Breast epithelium (tissue), 4 donors: ENCODE measurements at places on chromosomes 11 and 22.

DNA sequence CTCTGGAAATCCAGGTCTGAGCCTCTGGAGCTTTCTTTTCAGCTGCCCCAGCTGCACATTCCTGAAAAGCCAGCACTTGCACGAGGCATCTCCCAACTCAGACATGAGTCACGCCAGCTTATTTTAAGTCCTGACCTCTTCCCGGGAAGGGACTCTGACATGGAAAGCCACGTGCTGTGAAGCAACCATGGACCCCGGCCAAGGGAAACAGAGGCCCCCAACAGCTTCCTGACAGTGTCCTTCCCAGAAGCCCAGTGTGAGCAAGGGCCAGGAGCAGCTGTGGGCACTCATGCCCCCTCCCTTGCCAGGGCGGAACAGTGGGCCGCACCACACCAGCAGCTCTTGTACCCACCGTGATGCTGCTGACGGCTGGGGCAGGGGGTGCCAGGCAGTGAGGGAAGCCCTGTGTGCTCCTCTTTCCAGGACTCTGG lies 118.8 kb upstream of the CADM1 start:
- no peaks in the 10 kb centered on the region for H3K4me1 ChIP-seq
- H3K27ac ChIP-seq = no peak overlapping the region
- H3K4me3 ChIP-seq = no peak overlapping the region
- H3K36me3 ChIP-seq = no peaks in the 10 kb centered on the region

DNA sequence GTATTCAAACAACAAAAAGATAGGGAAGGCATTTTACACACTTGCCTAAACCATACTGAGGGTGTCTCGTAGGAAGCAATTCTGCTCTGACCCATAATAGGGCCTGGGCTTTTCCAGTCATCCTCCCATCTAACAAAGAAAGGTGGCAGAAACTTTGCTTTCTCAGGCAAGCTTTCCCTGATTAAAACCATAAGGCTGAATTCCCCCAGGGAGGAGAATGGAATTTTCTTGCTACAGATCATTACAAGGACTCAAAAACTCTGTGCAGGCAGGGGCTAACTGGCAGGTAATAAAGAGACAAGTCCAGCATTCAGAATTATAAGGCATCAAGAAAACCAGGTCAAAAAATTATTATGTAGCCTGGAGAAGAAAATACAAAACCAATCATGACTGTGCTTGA lies 90.4 kb downstream of the RBFOX2 start:
- no peaks in the 10 kb centered on the region for H3K27me3 ChIP-seq
- H3K36me3 ChIP-seq = no peaks in the 10 kb centered on the region
- H3K4me3 ChIP-seq = no peak overlapping the region
- H3K27ac ChIP-seq = no peak overlapping the region
- DNase-seq = no peak

DNA sequence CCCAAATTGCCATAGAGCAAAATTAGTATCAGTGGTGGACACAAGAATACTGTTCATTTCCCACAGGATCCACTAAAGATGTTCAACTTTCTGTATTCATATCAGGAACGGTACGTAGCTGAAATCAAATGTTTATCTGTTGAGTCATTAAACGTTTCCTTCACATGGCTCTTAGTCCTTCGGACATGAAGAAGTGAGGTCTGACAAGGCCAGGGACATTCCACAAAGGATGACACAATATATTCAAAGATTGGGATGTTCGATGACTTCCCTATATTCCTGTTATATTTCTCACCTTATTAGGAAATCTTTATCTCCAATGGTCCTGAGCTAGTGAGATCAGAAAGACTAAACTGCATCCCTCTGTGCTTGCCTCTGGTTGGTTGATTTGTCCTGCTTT lies 129.0 kb downstream of the ETS1 start:
- H3K36me3 ChIP-seq = no peaks in the 10 kb centered on the region
- DNase-seq = no peak
- no peaks in the 10 kb centered on the region for H3K27me3 ChIP-seq

GRCh38 chr11:75873417-75874221 lies 58.6 kb downstream of the UVRAG start:
- H3K4me1 ChIP-seq = peaks cover 14% of the 10 kb centered on the region
- no peaks in the 10 kb centered on the region for H3K27me3 ChIP-seq
- no peak overlapping the region for H3K27ac ChIP-seq
- H3K4me3 ChIP-seq = no peak overlapping the region
- H3K36me3 ChIP-seq = no peaks in the 10 kb centered on the region
- DNase-seq = no peak
